Activated naive CD8-positive, alpha-beta T cell treated with anti-CD3 and anti-CD28 coated beads, Interleukin-2, amount 10 ng/mL, durations not matched to agents 7 days and 5 days (primary cell): ENCODE measurements at places on chromosomes 6 and 20. TPM values are rescaled to one million over a fixed set of nuclear protein-coding genes. Genes with fewer than 3 reads are reported as not detected.

NR2E1 gene
- total RNA-seq = not detected

SPATS1 gene
- total RNA-seq = not detected

PHACTR1 gene
- total RNA-seq = 0.79 TPM

NT5E gene
- total RNA-seq = 30.7 TPM

THBD gene
- total RNA-seq = 0.34 TPM

ABHD16B gene
- not detected for total RNA-seq

SSTR4 gene
- not detected for total RNA-seq
